SK-MEL-5 (cell line): ENCODE measurements at places on chromosomes 4 and X. TPM values are rescaled to one million over a fixed set of nuclear protein-coding genes. Genes with fewer than 3 reads are reported as not detected.

PAGE1 gene
- total RNA-seq, result 0.27 TPM in 1 of 2 replicates, not detected in the other

DUX4 gene
- total RNA-seq, result not detected in 2 replicates

HSPA4L gene
- 5.5 and 6.1 TPM in 2 replicates for total RNA-seq

BEX3 gene
- total RNA-seq, result 269 and 278 TPM in 2 replicates

REPS2 gene
- total RNA-seq, result 1.1 and 1.6 TPM in 2 replicates

ASB5 gene
- 4.2 and 5.2 TPM in 2 replicates for total RNA-seq

NXF2 gene
- total RNA-seq, result 0.13 TPM in 1 of 2 replicates, not detected in the other

CTSO gene
- total RNA-seq, result 2.0 and 2.4 TPM in 2 replicates

SH3TC1 gene
- total RNA-seq, result 23.7 and 31.6 TPM in 2 replicates

GAGE12E gene
- total RNA-seq, result 34.1 and 43.5 TPM in 2 replicates

SLITRK4 gene
- total RNA-seq, result 0.34 and 0.40 TPM in 2 replicates

RAB40AL gene
- total RNA-seq, result not detected in 2 replicates

SNCA gene
- 179 and 186 TPM in 2 replicates for total RNA-seq
